ENCODE measurements at places on chromosomes 2 and 18. TPM values are rescaled to one million over a fixed set of nuclear protein-coding genes. Genes with fewer than 3 reads are reported as not detected.

Gene CYBRD1
- 26.7 TPM for total RNA-seq

Gene GYPC
- total RNA-seq, result 26.5 TPM

DNA sequence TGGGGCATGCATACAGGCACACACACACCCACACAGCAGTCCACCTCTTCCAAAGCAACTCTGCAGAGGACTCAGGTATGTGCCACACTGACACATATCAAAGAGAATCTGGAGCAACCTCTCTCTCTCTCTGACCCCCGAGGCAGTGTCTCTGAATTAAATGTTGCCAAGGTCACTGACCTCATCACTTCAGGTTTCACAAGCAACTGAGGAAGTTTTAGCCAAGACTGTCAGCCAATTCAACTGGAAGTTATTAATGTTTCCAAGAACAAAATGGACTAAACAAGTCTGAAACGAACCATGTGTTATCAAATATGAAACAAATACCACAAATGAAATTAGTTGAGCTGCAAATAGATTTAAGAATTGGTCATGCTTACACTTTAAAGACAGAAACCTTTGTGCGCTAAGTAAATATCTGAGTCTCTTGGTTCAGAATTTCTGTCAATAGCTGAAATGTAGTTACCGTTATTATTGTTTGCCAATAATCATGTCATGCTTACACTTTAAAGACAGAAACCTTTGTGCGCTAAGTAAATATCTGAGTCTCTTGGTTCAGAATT lies 86.1 kb downstream of the SLC25A12 start:
- H3K4me1 ChIP-seq, result peaks cover 2% of the 10 kb centered on the region
- no peak overlapping the region for H3K27ac ChIP-seq
- DNase-seq, result no peak
- H3K36me3 ChIP-seq, result peaks cover 4% of the 10 kb centered on the region

GRCh38 chr2:67221266-67221665 lies 175.9 kb upstream of the ETAA1 start:
- no peak overlapping the region for H3K27ac ChIP-seq
- H3K27me3 ChIP-seq, result no peaks in the 10 kb centered on the region
- no peaks in the 10 kb centered on the region for H3K4me1 ChIP-seq
- no peak overlapping the region for H3K4me3 ChIP-seq

GRCh38 chr2:165868211-165868610 lies 74.2 kb upstream of the GALNT3 start:
- no peak overlapping the region for H3K27ac ChIP-seq
- DNase-seq, result peak; percentile 88
- H3K4me3 ChIP-seq, result no peak overlapping the region
- no peaks in the 10 kb centered on the region for H3K36me3 ChIP-seq
- H3K4me1 ChIP-seq, result no peaks in the 10 kb centered on the region

GRCh38 chr2:861655-862354 lies 88.8 kb upstream of the SNTG2 start:
- no peaks in the 10 kb centered on the region for H3K36me3 ChIP-seq
- no peak overlapping the region for H3K4me3 ChIP-seq
- DNase-seq, result no peak
- no peaks in the 10 kb centered on the region for H3K4me1 ChIP-seq

Data from astrocyte (in vitro differentiated cells and primary cell).